Smooth muscle cell of the umbilical artery (primary cell): ENCODE measurements at places on chromosomes 12 and 14. TPM values are rescaled to one million over a fixed set of nuclear protein-coding genes. Genes with fewer than 3 reads are reported as not detected.

Gene CAMKK2
- 12.5 and 22.1 TPM in 2 replicates for total RNA-seq

Gene CHST11
- total RNA-seq: 11.3 and 16.0 TPM in 2 replicates

Gene EIF2S3B
- total RNA-seq: 0.59 and 0.69 TPM in 2 replicates

Gene KRT72
- not detected in 2 replicates for total RNA-seq

Gene GPRC5A
- total RNA-seq: 6.2 and 13.3 TPM in 2 replicates

Gene KRT84
- total RNA-seq: not detected in 2 replicates

Gene B4GALNT3
- 0.23 TPM in 1 of 2 replicates, not detected in the other for total RNA-seq

Gene CPNE8
- 2.4 and 3.6 TPM in 2 replicates for total RNA-seq

Gene EGLN3
- 1.1 and 1.8 TPM in 2 replicates for total RNA-seq

Gene PRPH
- total RNA-seq: not detected in 2 replicates

Gene MYO1H
- not detected in 2 replicates for total RNA-seq

Gene KRT86
- total RNA-seq: 0.09 TPM in 1 of 2 replicates, not detected in the other

Gene HCAR3
- total RNA-seq: not detected in 2 replicates

Gene TAS2R42
- total RNA-seq: not detected in 2 replicates

Gene STAB2
- total RNA-seq: not detected in 2 replicates

Gene SLCO1A2
- total RNA-seq: not detected in 2 replicates

Gene HOXC4
- 1.1 and 1.5 TPM in 2 replicates for total RNA-seq

Gene CHGA
- not detected in 2 replicates for total RNA-seq

Gene CDK4
- total RNA-seq: 157 and 222 TPM in 2 replicates

Gene ADCY4
- total RNA-seq: 0.59 and 0.97 TPM in 2 replicates

Gene HELB
- total RNA-seq: 4.5 and 4.8 TPM in 2 replicates

Gene PPFIA2
- 0.42 TPM in 1 of 2 replicates, not detected in the other for total RNA-seq

Gene AGAP2
- 0.23 and 0.30 TPM in 2 replicates for total RNA-seq

Gene BMAL2
- 49.0 and 140 TPM in 2 replicates for total RNA-seq

Gene SBNO1
- total RNA-seq: 28.5 and 48.8 TPM in 2 replicates

Gene MUCL1
- total RNA-seq: not detected in 2 replicates

Gene SLC24A4
- not detected in 2 replicates for total RNA-seq

Gene PARPBP
- total RNA-seq: 4.2 and 11.1 TPM in 2 replicates
